ENCODE measurements at places on chromosomes 2 and 18.

- DNase-seq = no peak
Observed at GRCh38 chr18:46182633-46183358, 78.6 kb downstream of the HAUS1 start.

- DNase-seq = no peak
Observed at GRCh38 chr18:7020995-7021777, 96.4 kb downstream of the LAMA1 start.

DNA sequence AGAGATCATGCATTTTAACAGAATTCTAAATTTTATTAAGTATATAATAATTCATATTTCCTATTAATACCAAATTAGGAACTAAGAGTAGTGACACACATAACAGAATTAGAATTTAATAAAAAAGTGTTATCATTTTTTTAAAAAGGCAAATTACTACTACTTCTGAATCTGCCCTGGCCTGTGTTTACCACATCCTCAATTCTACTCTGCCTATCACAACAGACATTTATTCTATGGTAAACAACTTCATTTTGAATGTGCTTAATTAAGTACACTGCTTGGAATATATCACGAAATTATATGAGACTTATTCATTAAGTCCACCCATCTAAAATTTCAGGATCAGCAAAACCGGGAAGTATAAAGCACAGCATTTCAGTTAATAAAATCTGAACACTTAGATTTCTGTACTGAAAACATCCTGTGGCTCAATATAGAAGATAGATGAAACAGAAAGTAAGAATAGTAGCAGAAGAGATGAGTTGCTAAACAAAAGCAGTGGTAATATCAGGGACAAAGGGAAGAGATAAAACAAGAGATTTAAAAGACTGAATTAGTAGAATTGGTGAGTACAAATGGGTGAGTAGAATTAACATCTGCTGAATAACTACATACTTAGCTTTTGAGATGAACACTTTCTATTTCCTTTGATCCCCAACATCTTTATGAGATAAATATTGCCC, 3.7 kb downstream of the SMC6 start:
- no peak for DNase-seq

GRCh38 chr18:79877163-79878091, 74.0 kb downstream of the SLC66A2 start:
- no peak for DNase-seq

DNA sequence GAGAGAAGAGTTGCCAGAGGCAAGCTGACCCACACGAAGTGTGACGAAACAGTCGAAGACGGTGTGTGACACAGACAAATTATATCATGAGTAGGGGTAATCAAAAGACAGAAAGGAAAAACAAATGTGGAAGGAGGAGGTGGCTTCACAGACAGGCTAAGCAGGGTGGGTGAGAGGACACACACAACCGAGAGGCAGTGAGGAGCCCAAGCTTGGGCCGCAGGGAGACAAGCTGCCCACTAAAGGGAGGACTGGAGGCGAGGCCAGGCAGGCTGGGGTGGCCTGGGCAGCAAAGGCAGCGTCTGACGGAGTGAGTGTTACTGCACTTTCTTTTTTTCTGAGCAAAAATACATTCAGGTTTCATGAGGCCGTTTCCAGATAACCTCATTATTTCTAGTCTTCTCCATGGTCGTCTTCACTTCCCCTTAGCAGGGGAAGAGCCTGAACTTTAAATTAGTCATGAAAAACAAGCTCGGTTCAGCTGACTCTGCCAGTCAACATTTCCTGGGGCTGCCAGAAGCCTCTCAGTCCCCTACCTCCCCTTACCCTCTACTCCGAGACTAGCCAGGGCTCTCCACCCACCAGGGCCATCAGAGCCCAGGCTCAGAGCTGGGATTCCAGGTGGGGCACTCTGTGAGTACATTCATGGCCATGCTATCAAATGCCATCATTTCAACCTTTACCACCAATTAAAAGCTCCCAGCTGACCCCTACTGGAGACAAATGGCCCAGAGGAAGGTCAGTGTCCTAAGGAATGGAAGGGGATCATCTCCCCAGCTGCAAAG, 13.8 kb upstream of the ZFP36L2 start:
- no peak for DNase-seq

- no peak for DNase-seq
Observed at GRCh38 chr2:86050301-86050700, 55.4 kb downstream of the POLR1A start.

- peak; percentile 3 for DNase-seq
Observed at GRCh38 chr2:119011162-119011909, 69.3 kb downstream of the MARCO start.

DNA sequence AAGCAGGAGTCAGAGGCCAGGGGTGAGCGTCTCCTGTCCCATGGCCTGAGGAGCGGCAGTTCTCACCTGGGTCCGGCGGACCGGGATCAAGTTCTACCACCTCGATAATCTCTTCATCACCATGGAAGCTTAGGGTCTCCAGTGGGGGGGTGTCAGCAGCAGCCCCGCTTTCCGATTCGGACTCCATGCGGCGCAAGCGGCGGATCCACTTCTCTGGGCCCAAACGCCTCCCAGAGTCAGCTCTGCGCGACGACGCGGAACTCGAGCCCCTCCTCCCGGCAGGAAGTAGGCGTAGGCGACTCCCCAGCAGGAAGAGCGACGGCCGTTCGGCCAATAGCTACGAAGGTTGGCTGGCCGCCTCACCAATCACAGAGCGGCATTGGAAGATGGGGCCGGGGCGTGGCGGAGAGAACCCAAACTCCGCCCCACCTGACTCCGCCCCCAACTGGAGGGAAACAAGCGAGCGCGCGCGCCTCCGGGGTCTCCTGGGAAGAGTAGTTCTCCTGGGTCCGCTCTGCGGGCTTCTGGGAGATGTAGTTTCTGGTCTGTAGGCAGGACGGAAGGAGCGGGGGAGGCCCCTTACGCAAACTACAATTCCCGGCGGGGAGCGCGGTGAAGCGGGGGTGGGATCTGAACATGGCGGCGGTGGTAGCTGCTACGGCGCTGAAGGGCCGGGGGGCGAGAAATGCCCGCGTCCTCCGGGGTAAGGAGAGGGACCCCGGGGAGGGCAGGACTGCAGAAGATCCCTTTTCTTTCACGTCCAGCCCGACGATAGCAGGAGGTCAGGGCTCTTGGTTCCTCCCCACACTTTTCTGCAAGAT, at the start of the genes AAMP and PNKD:
Gene AAMP, minus strand, starts transcription at position 238 of the 821 bp plus-strand sequence. Its CDS starts 51 bp downstream, at position 187.
Gene PNKD, plus strand, starts transcription at position 620 of the 821 bp plus-strand sequence. Its CDS starts 17 bp downstream, at position 637.
- DNase-seq = peak; percentile 99

GRCh38 chr2:73611193-73611592, 31.0 kb downstream of the NAT8 start:
- DNase-seq = no peak

GRCh38 chr2:7730449-7730848, 813.2 kb downstream of the RNF144A start:
- DNase-seq = no peak

- no peak for DNase-seq
Observed at GRCh38 chr2:221342388-221342787, 229.7 kb downstream of the EPHA4 start.

GRCh38 chr2:16321872-16322271, 343.8 kb downstream of the CYRIA start:
- no peak for DNase-seq

- DNase-seq = peak; percentile 57
Observed at GRCh38 chr2:145744541-145745386, 1224.8 kb upstream of the ZEB2 start.

GRCh38 chr2:65343386-65343785, 89.0 kb downstream of the SPRED2 start:
- no peak for DNase-seq

- no peak for DNase-seq
Observed at GRCh38 chr18:76678248-76678647, 144.1 kb upstream of the ZNF236 start.

- DNase-seq = no peak
Observed at GRCh38 chr2:28644760-28645159, 106.9 kb upstream of the PPP1CB start.

- no peak for DNase-seq
Observed at GRCh38 chr18:48347756-48348326, 61.3 kb downstream of the ZBTB7C start.

GRCh38 chr18:10012526-10012925, 98.7 kb downstream of the VAPA start:
- no peak for DNase-seq

DNA sequence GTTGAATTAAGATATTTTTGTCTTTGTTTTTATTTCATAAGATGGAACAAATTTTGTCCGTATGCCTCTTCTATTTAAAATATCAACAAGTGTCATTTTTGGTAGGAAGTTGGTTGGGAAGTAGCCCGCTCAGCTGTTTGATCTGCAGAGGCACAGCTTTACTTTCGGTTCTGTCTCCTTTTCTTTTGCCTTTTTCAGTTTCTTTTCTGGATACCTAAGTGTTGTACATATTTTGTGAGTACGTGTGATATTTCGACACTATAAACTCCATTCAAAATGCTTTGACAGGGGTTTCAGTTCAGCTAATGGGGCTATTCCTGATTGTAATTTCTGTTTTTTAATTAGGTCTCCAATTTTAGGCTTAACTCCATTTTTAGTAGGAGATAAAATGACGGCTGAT, 1785.0 kb upstream of the LRRTM1 start:
- no peak for DNase-seq

GRCh38 chr2:230692760-230693159, 19.9 kb upstream of the CAB39 start:
- no peak for DNase-seq

DNA sequence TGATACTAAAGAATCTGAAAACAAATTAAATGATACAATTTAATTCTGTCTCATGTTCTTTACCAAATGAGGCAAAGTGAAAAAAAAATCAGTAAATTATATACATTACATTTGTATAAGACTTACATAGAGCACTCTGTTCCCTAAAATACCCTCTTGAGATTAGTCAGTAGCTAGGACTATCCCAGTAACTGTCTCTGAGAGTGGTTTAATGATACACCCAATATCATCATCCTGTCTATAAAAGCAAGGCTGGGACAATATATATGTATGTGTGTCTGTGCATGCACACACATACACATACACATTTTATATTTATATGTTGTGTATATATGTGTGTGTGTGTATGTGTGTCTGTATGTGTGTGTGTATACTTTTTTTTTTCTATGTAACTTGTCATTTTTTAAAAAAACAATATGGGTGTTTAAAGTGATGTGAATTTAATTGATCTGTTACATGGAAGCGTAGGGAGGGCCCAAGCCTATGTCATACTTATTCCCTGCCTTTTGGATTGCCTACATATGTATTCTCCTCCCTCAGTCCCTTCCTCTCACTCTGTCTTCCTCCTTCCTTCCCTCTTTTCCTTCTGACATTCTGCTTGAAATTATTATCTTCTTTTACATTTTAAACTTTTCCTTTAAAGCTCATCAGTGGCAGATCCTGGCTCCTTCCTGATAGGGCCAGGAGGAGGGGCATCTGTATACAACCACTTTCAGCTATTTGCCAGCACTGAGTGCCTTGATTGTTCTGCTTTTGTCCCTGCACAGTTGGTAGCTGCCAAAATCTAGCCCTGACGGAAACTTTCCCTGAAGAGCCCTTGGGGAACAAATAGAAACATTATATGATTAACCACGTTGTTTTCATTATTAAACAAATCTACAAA, 6.8 kb downstream of the ASXL3 start:
- no peak for DNase-seq

GRCh38 chr2:32485399-32485798, 128.6 kb downstream of the BIRC6 start:
- no peak for DNase-seq

DNA sequence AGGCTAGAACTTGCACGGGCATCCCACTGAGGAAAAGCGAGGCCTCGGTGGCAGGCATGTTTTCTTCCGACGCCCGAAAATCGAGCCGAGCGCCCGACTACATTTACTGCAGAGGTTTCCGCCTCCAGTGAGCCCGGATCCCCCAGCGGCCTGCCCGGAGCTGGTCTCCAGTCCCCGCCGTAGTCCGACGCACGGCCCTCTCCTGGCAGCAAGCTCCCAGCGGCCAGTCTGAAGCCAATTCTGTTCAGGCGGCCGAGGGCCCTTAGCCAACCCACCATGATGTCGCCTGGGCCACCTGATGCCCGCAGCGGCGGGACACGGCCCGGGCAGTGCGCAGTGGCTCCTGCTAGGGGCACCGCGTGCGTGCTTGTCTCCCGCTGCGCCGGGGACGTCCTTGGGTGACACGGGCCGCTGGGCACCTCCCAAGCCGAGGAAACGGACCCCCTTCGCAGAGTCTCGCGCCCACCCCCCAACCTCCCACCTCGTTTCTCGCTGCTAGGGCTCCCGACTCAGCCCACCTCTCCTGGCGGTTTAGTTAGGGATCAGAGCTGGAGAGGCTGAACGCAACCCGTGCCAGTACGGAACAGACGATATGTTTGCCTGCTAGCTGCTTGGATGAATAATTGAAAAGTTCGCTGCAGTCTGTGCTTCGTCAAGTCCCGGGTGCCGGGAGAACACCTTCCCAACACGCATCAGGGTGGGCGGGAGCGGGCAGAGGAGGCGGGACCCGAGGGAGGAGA, 5.3 kb downstream of the ONECUT2 start:
- no peak for DNase-seq

- DNase-seq = no peak
Observed at GRCh38 chr2:140639628-140640027, 1491.2 kb downstream of the LRP1B start.

- DNase-seq = no peak
Observed at GRCh38 chr18:63207143-63207790, 112.3 kb downstream of the BCL2 start.

- DNase-seq = no peak
Observed at GRCh38 chr2:170991398-170992182, 62.5 kb downstream of the GORASP2 start.

- DNase-seq = no peak
Observed at GRCh38 chr2:68272246-68272994, 20.1 kb upstream of the PPP3R1 start.

- DNase-seq = no peak
Observed at GRCh38 chr18:49677762-49678413, 116.0 kb downstream of the LIPG start.

GRCh38 chr2:102726128-102727087, 35.4 kb upstream of the TMEM182 start:
- no peak for DNase-seq

DNA sequence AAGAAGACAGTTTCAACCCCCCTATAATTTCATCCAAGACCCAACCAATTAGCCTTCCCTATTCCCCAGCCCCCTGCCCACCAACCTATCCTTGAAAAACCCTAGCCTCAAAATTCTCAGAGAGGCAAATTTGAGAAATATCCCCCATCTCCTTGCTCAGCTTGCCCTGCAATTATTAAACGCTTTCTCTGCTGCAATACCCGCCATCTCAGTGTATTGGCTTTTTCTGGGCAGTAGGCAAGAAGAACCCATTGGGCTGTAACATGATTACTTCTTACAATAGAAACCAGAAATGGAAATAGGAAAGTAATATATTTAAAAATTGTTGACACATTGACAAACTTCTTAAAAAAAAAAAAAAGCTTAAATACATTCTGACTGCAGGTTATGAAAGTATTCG, 140.6 kb upstream of the CCDC150 start:
- DNase-seq = no peak

GRCh38 chr2:97766567-97766966, 53.2 kb downstream of the ZAP70 start:
- no peak for DNase-seq

DNA sequence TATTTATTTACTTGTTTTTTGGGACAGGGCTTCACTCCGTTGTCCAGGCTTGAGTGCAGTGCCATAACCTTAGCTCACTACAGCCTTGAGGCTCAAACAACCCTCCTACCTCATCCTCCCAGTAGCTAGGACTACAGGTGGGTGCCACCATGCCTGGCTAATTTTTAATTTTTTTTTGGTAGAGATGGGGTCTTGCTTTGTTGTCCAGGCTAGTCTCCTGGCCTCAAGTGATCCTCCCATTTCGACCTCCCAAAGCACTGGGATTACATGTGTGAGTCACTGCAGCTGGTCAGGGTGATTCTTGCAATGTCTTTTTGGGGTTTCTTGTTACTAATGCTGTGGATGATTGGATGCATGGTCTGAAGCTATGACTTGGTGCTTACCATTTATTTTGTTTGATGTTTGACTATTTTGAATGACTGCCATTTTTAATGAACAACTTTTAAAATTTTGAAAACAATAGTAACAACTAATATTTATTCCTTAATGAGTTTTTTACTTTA, 6.5 kb downstream of the CERS6 start:
- no peak for DNase-seq

All from AG09319 (cell line).